ENCODE measurements at places on chromosomes 6 and 20.

DNA sequence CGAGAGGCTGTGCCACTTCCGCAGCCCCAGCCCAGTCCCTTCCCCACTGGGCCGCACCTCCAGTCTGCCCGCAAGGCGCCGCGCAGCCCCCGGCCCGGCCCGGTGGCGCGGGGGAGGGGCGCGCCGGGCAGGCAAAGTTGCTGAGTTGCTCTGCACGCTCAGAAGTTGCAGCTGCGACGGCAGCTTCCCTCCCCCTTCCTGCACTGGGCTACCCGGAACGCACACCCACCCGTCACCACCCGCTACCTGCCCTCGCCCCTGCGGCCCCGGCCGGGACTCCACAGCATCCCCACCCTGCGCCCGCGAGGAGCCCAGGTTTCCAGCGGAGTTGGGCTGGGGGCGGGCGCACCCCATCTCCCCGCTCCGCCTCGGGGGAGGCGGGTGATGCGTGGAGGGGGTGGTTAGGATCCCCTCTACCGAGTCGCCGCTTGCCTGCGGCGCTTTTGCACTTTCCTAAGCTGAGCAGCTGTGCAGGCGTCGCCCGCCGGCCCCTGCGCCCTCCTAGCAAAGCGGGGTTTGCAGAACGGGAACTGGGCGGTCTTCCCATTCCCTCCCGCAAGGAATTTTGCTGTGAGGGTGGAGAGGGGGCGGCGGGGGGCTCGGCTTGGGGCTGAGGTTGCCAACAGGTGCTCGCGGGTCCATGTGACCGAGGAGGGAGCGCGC lies 55.9 kb upstream of the RREB1 start:
- no peak for DNase-seq

DNA sequence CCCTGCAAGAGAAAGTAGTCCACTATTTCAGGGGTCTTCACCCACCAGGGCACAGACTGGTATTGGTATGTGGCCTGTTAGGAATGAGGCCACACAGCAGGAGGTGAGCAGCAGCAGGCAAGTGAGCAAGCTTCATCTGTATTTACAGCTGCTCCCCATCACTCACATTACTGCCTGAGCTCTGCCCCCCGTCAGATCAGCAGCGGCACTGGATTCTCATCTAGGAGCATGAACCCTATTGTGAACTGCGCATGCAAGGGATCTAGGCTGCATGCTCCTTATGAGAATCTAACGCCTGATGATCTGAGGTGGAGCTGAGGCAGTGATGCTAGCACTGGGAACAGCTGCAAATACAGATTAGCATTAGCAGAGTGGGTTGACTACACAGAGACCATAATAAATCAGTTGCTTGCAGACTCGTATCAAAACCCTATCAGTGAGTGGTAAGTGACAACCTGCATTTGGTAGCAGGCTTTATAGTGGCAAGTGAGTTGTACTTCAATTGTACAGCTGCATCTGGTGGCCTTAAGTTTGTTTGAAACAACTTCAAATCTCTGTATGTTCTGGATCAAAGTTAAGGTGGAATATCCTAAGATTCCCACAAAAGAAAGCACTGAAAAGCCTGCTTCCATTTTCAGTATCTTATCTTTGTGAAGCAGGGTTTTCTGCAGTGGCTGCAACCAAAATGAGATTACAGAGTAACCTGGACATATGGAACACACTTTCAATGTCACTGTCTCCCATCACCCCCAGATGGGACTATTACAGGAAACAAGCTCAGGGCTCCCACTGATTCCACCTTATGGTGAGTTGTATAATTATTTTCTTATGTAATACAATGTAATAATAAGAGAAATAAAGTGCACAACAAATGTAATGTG lies 12.8 kb downstream of the C6orf141 start:
- no peak for DNase-seq

DNA sequence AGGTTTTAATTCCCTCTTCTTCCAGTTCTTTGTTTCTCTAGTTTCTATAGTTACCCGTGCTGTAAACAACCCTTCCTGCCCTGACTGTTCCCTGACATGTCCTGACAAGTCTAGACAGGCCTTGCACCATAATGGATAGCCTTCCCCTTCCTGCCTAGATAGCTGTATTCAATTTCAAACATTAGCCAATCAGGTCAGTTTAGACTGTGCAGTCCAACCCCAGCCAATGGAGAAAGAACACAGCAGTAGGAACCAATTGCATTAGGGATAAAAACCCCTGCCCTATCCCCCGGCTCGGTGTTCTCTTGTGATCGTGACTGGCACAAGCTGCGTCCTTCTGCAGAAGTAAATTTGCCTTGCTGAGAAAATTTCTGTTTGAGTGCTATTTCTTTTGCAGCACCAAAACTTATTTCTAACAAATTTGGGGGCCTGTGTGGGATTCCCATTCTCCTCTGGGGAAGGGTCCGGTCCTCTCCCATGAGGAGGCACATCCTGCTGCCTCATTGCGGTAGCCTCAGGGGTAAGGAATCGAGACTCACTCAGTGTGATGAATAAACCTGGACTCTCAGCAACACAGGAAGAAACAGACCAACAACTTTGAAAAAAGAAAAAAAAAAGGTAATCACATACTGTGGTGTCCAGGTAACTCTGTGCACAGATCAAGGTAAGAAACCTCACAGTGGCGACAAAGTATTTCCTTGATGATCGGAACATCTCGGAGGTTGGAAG lies 248.7 kb upstream of the ECI2 start:
- DNase-seq, result no peak

- no peak for DNase-seq
These were observed 10.9 kb upstream of the SOX4 start for GRCh38 chr6:21582651-21583050.

GRCh38 chr6:33642897-33643296 lies 21.8 kb downstream of the ITPR3 start:
- DNase-seq, result no peak

DNA sequence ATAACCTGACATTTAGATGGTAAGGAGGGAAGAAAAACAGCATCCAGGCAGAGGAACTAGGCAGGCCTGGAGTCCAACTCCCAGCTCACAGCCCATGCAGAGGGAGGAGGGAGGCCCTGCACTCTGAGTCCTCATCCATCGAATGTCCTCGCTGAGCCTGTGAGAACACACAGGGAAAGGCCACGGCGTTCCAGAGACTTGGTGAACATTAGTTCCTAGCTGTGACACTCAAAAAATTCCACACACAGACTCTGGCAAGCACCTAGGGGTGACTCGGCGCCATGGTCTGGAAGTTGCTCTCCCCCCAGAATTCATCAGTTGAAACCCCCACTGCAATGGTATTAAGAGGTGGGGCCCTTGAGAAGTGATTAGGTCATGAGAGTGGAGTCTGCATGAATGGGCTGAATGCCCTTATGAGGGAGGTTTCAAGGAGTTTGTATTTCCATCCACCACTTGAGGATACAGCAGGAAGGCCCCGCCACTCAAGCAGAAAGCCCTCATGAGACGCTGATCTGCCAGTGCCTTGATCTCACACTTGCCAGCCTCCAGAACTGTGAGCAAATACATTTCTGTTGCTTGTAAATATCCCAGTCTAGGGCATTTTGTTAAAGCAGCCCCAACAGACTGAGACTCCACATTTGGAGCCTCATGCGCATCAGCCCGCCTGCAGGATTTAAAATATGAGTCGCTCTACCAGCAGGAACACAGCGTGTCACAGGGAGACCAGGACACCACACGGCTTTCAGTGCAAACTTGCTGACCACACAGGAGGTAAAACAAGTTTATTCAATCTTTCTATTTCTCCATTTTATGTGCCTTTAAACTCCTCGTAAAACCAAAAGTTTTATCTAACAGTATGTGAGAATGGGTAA lies 73.9 kb downstream of the WDR27 start:
- no peak for DNase-seq

- DNase-seq, result no peak
These were observed 12.6 kb downstream of the HSPA12B start for GRCh38 chr20:3744806-3745685.
